ENCODE measurements at places on chromosomes 4 and X.

GRCh38 chr4:30943356-30943755 is 223.2 kb downstream of the PCDH7 start:
- DNase-seq = no peak

DNA sequence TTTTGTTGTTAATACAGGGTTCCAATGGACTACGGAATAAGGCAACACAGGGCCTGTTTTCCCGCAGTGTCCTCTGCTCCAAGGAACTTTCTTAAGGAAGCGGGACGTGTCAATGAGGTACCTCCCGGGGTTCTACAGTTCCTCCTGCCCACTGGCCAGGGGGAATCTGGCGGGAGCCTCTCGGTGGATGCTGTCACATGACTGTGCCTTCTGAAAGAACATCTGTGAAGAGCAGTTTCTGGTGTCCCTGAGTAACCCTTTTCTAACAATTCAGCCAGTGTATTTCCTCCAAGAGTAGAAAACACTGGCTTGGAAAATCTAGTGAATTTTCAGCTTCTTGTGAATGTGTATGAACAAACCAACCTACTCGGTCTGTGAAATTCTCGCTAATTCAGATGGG is 32.7 kb downstream of the MFAP3L start:
- DNase-seq = no peak

GRCh38 chrX:150543230-150544155 is 24.9 kb upstream of the MTM1 start:
- DNase-seq = peak; percentile 42

DNA sequence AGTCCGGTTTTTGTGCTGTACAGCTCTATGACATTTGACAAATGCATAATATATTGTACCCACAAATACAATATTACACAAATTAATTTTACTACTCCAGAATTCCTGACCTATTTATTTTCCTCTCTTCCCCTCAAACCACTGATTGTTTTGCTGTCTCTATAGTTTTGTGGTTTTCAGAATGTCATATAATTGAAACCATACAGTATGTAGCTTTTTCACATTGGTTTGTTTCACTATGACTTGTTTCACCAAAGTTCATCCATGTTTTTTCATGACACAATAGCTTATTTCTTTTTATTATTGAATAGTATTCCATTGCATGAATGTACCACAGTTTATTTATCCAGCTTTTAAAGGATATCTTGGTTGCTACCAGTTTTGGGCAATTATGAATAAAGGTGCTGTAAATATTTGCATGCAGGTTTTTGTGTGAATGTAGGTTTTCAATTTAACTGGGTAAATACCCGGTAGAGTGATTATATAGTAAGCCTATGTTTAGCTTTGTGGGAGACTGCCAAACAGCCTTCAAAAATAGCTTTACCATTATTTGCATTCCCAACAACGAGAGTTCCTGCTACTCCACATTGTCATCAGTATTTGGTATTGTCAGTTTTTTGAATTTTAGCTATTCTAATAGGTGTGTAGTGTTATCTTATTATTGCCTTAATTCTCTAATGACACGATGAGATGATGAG is 25.9 kb downstream of the RNF175 start:
- DNase-seq = no peak

DNA sequence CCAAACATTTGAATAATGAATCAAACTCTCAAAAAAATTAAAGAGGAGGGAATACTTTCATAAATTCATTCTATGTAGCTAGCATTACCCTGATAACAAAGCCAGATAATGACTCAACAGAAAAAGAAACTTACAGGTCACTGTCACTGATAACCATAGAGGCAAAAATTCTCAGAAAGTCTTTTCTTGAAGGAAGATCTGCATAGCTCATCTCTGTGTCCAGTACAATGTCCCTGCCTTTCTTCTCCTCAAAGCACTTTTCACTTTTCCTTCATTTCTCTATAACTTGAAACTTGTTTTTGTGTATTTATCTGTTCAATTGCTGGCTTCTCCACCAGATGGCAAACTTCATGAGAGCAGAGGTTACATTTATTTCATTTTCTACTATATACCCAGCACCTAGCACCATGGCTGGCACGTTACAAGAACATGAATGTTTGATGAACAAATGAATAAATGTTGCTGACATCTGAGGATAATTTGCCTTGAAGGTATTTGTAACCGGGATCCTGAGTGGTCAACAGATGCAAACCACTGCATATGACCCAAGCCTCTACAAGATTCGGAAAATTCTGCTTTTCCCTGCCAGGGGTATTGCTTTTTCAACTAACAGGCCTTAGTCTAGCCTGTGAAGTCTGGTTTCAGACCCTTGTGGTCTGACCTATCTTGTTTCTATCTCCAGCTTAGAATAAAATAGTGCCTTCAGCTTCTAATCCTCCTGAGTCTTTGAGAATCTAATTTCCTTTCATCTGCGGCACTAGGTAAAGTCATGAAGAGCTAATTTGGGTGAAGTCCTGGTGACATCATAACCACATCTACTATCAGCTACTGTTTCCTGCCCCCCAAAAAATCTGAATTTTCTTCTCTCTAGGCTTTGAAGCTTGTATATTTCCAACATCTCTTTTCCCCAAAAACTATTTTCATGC is 52.5 kb upstream of the ANTXR2 start:
- DNase-seq = peak; percentile 74

DNA sequence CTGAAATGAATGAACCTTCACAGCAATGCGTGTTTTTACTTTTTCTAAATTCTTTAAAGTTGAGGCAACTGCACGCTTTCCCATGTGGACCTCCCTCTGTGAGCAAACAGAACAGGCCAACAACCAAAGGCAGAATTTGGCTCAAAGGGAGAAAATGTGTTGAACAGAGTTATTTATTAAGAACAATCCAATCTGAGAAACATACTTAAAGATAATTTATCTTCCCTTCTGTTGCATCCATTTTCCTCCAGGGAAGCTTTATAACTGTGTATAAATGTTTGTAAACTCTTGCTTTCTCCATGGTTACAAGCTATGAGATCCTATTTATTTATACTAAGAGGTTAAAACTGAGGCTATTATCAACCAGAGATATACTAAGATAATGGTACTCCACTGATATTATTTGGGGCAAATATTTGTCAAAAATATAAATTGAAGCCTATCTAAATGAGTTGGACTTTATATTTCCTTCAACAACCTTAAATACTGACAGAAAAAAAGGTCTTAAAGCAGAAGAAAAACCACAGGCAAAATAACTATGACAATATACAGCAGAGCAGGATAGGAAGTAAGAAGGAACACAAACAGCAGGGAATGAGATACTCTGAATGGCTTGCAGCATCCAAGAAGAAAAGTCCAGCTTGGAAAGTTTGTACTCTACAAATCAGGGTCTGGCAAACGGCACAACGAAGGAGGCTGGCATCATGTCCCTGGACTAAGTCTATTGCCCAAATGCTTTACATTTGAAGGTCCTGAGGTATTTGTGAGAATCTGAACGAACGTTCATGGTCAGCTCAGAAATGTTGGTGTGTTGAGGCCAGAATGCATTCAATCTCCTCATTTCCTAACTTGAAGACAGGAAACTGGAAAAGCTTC is 663.2 kb upstream of the INTU start:
- DNase-seq = no peak

DNA sequence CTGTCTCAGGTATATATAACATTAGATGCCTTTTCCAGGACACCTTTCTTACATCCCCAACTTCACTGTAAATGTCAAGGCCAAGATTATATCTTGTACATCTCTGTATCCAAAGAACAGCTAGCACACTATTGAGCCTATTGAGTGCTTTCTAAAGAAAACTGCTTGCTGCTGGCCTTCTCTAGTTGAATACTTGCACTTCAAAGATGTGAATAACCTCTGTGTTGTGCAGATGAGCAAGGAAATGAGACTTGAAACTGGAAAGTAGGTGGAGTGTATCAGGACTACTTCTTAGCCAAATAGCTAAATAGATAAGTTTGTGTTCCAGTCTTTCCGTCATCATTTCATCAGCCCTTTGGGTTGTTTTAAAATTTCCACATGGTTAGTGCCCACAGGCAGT is 704.4 kb upstream of the AMOT start:
- no peak for DNase-seq

- DNase-seq = no peak
Observed at GRCh38 chr4:177667687-177668086, 225.4 kb upstream of the AGA start.

Data from B cell (primary cell).